ENCODE measurements at places on chromosomes 4 and X.

GRCh38 chrX:7088968-7089615 lies 58.4 kb upstream of the STS start:
- peak; percentile 10 for DNase-seq

- no peak for DNase-seq
Measured at GRCh38 chrX:111288841-111289240, 18.6 kb upstream of the CAPN6 start.

DNA sequence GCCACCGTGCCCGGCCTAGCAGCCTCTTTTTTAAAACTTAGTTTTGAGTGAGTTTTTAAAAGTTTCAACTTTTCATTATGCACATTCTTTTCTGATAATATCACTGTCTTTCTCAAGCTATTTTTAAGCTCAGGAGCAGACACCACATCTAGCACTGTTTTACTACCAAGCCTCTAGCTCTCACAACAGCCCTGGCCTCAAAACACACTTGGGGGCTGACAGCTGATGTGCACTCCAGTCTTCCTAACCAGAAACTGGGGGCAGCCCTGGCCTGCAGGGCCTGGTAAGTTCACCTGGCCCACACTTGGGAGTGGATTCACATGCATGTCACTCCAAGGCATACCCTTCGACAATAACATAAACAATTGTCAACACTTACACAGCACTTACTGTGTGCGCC lies 34.0 kb downstream of the CENPU start:
- DNase-seq = no peak

DNA sequence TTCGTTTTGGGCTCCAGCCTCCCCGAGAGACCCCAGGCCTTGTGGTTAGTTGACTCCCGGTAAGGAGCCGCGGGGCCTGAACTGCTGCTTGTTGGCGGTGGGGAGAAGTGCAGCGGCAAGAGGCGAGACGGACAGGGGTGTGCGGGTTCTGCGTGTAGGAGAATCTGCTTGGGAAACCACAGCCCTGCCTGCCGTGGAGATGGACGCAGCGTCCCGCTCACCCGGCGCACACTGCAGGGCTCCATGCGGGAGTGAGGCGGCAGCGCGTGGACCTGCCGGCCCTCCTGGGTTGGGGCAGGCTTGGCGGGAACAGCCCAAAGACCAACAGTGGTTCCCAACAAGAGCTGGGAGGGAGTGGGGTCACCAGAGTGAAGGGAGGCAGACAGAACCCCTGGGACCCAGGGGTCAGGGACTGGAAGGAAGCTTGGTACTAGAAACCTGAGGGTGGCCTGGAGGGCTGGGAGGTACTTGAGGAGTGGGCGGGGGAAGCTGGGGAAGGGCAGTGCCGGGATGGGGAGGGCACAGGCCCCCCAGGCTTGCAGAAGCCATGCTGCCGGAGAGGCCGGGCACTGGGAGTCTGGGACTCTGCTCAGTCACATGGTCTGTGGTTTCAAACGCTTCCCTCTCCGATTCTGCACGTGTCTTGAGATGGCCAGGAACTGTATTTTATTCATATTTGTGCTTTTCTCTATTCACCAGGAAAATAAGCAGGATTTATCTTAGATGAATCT lies 70.8 kb downstream of the RGS12 start:
- DNase-seq = no peak

DNA sequence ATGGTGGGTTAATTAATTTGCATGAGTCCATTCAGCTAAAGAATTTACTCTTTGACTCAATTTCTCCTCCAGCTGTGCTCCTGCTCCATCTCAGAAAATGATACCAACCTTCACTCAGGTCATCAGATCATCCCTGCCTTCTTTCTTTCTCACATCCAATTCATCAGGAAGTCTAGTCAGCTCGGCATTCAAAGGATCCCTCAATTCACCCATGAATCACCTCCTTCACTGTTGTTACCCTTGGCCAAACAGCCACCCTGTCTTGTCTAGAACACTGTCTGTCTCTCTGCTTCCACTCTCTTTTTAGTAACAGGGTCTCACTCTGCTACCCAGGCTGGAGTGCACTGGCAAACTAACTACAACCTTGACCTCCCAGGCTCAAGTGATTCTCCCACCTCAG lies 337.4 kb upstream of the SFRP2 start:
- DNase-seq = no peak

- DNase-seq = no peak
Measured at GRCh38 chr4:140686796-140687195, 69.4 kb downstream of the TBC1D9 start.

DNA sequence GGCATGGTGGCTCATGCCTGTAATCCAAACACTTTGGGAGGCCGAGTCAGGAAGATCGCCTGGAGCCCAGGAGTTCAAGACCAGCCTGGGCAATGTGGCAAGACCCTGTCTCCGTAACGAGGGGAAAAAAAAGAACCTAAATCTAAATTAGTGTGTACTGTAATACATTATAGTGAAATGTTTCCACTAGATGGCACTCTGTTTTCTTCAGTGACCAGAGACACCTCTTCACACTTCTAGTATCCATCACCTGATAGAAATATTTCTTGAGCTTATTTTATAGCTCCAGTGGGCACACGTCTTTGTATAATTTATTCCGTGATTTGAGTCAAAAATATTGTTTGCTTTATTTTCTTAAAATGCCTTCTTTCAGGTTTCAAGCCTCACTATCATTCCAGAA lies 600.9 kb upstream of the DIPK2B start:
- DNase-seq = no peak

DNA sequence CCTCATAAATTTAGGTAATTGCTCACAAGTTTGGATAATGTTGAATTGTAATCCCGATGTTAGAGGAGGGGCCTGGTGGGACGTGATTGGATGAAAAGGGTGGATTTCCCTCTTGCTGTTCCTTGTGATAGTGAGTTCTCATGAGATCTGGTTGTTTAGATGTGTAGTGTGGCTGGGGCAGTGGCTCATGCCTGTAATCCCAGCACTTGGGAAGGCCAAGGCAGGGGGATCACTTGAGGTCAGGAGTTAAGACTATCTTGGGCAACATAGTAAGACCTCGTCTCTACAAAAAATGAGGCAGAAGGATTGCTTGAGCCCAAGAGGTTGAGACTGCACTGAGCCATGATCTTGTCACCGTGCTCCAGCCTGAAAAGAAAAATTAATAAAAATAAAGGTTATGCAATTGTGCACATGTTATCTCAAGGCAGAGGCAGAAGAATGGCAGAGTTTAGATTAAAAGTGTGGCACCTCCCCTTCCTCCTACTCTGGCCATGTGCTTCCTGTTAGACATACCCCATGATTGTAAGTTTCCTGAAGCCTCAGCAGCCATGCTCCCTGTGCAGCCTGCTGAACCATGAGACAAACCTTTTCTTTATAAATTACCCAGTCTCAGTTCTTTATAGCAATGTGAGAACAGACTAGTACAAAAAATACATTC lies 36.5 kb downstream of the ERVMER34-1 start:
- no peak for DNase-seq

DNA sequence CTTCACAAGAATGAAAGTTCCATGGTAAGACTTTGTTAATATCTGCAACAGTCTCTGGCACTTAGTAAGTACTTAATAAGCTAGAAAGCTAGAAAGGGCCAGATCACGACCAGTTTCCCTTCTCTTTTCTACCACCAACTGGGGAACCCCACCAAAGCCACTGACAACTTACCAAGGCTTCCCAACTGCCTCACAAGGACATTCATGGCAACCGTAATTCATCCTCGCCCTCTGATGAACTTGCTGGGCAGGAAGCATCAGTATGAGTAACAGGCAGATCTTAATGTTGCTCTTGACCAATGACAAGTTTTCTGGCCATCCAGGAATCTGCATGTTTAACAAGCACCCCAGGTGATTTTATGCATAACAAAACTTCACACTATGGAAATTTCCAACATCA lies 23.2 kb upstream of the ZCCHC13 start:
- no peak for DNase-seq

DNA sequence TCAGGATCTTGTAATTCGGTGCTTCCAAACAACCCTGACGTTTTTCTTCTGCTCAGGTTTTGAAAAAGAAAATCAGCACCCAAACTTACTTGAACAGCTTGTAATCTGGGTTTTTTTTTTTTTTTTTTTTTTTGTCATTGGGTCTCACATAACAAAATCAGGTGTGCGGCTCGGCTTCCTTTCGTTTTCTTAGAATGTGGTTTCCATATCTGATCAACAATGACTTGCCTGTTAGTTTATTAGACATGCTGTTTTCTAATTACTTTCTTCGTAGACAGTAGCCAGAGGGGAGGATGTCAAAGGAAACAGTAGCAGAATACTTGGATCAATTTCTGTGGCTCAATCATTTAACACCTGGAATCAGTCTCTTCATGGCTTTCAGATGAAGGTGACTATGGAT lies 890 bp upstream of the FREM3 start:
- no peak for DNase-seq

GRCh38 chrX:19174401-19175025 lies 52.2 kb upstream of the ADGRG2 start:
- DNase-seq = no peak

DNA sequence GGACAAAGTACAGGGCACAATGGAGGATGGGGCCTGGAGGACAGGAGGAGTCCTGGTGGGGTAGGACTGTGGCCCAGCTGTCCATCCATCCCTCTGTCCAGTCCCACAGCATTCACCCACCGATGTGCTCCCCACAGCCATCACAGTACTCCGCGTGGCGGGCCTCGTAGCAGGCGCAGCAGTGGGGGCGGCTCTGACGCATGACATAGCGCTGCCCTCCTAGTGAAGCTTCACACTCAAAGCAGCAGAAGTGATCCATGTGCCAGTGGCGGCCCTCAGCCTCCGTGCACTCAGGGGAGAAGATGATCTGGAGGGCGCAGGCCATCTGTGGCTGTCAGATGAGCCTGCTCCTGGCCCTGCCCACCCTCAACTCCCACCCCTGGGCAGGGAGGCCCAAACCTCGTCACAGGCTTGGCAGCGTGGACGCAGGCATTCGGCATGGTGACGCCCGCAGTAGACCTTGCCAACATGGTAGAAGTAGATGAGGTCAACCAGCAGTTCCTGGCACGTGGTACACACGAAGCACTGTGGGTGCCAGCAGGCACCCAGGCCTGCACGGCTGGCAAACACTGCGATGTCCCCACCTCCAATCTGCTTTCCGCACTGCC lies 6.3 kb downstream of the PLP2 start:
- no peak for DNase-seq

Measured in iPS-NIHi11 (cell line).